ENCODE measurements at places on chromosomes 7 and 10.
A peak's percentile ranks its signal among the peaks of the same experiment; 100 is the strongest.

GRCh38 chr7:1925973-1926907, 256.2 kb downstream of the ELFN1 start:
- DNase-seq: peak; percentile 37

DNA sequence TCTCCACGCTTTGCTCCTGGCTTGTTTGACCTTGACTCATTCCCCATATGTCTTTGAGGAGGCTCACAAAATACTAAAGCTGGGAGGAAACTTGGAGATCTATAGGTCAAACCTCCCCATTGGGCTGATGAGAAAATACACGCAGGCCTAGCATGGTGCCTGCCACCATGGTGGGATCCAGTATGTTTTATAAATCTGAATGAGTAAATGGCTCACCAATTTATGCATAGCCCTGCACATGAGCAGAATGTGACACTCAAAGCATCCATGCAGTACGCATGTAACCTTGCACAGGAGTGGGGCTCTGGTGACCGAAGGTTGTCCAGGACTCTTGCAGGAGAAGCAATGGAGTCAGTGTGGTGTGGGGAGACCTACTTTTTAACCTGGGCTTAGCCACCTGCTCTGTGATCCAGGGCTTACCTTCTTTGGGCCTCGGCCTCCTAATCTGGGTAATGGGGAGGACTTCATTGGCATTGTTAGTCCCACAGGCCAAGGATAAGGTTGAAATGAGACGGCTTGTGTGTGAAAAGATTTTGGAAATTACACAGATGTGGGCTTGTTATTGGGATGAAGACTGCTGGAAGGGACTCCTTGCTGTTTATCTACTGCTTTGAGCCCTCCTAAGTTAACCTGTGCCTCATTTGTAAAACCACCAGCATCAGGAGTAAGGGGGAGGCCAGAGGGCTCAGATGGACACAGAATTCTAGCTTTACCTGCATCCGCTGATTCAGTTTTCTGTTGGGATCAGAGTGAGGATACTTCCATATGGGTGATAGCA, 58.4 kb downstream of the ADCYAP1R1 start:
- DNase-seq: no peak

GRCh38 chr10:70355051-70356021, 27.1 kb downstream of the LRRC20 start:
- DNase-seq: peak; percentile 40

- no peak for DNase-seq
Measured at GRCh38 chr10:120369856-120370276, 87.2 kb upstream of the PLPP4 start.

DNA sequence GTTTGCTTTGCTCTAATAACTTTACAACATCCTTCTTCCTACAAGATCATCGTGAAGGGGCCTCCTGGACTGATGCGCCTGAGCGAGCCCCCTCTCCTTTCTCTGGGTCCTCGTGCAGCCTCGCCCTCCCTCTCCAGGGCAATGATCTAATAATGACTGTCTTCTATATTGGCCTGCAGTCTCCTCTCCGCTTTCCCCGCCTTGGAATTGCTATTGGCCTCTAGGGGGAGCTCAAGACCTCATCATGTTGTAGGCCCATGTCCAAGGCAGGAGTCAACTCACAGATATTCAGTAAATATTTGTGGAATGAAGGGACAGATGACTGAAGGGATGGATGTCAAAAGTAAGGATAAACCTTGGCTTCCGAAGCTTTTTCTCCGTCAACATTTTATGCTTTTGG, 1180.3 kb downstream of the TYW1 start:
- peak; percentile 19 for DNase-seq

DNA sequence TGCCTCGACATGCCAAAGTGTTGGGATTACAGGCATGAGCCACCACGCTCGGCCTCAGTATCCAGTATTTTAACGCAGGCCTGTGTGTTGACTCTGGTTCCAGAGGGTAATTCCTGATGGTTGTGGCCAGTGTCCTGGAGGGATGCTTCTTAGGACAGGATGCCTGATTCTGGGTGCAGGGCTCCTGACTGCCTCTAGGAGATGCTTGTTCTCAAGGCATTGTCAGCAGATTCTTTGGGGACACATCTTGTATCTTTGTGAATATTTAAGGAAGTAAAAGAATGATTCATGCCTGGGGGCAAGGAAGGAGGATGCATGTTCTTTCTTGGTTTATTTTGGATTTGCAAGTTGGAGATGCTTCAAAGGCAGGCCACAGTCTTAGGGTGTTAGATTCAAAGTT, 2.2 kb downstream of the ZDHHC4 start:
- DNase-seq: no peak

GRCh38 chr7:110001254-110001938, 1089.5 kb upstream of the LRRN3 start:
- no peak for DNase-seq

DNA sequence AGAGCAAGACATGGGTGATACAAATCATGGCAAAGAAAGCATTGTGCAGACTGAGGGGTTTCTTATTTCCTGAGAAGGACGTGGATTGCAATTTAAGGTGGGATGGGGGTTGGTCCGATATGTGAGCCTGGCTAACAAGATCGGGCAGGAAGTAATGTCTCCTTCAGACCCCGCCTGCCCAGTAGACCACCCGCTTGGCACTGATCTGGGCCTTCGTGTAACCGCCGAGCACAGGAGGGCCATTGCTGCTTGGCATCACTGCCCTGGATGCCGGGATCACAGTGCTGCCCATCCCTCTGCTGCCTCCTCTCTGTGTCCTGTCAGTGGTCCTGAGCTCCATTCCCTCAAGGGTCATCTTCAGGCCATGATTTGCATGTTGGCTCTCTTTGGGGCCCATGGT, 214.6 kb upstream of the ZNF32 start:
- no peak for DNase-seq

GRCh38 chr10:61543831-61544230, 90.7 kb upstream of the TMEM26 start:
- no peak for DNase-seq

DNA sequence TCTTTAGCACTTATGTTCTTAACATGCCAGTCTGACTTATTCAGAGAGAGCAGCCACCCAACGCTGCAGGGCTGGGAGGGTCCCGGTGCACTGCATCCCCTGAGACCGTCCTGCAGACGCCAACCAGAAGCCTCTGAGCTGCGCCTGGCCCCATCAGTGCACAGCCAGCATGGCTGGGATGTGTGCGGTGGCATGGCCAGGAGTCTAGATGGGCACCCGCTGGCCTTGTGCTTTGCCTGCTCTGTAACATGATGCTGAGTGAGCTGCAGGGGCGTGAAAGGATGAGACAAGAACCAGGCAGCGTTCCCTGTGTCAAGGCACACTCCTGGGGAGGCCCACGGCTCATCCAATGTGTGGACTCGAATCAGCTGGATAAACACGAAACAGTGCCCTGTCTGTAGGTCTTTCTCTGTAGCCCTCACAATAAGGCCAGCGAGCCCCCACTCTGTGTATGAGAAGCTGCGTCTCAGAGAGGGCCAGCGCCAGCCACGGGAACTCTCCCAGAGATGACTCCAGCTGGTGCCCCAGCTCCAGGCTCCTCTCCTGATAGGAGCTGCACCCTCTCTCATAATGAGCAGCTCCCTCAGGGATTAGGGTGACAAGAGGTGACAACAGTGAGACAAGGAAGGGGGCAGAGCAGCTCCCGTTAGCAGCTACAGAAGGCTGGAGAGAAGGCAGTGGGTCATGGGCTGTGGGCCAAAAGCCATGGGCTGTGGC, 96.8 kb downstream of the TNS3 start:
- DNase-seq: no peak

DNA sequence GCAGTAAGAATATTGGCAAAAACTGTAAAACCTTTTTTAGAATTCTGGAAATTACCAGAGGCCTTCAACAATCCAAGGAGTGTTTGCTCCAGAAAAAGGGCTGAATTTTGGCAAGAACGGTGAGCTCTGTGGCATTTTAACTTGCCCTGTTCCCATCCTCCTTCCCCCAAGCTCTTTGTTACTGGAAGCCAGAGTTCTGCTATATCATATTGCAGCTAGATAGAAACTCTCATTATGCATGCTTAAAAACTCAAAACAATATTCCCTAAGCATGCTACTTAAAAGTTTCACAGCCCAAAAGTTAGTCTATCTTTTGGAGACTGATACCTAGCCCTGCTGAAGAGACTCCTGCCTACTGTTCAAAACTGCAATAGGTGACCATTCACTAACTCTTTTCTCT, 70.6 kb upstream of the GPR37 start:
- DNase-seq: no peak

DNA sequence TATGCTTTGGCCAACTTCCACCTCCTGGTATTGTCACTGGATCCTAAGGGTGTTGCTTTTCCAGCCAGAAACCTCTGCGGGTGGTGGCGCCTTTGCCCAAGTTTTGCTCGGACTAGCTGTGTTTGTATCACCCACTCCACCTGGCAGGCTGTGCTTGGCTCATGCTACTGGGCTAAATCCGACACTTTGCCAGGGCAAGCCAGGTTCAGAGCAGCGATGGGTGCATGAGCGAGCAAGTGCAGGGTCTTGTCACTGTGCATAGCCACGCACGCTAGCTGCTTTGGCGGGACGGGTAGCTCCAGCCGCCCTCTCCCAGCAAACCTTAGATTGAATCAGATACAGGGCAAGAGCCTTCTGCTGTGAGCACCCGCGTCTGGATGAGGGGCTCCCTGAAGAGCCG, 737.5 kb downstream of the PCDH15 start:
- no peak for DNase-seq

DNA sequence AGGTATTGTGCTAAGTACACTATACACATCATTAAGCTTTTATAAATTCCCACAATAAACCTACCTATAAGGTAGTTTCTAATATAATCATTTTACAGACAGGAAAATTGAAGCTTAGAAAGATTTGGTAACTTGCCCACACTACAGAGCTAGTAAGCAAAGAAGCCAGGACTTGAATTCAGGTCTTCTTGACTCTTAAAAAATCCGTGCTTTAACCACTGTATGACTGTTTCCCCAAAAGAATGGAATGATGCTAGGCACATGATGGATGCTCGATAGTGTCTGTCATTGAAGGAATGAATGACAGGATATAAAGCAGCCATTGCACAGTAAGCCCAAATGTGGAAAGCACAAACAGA, 26.6 kb downstream of the ZNF800 start:
- no peak for DNase-seq

DNA sequence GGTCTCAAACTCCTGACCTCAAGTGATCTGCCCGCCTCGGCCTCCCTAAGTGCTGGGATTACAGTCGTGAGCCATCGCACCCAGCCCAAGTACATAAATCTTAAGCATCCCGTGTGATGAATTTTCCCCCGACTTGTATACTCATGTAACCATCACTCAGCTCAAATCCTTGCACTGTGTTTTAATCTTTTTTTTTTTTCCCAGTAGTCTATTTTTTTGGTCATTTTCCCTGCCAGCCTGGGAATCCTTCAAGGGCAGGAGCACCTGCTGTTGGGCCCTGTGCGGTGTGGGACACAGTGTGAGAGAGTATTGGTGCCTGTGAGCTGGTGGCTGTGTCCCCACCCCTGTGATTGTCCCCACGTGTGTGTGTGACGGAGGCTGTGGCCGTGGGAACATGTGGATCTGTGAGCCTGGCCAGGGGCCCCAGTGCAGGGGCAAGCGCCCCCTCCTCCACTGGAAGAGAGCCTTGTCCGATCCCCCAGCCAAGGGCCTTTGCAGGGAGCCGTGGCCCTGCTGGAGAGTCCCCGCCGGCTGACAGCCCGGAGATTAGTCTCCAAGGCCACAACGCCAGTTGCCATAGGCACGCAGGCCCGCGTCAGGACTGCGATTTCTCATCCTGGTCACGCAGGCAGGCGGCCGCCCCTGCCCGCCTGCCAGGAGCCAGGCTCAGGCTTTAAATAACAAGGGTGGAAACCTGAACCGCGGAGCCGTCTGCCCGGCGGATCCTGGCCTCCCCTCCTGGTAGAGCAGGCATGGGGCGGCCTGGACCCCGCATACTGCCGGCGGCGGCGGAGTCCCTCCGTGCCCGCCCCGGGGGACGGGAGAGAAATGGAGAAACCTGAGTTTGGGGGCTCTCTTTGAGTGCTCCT, 26.5 kb downstream of the GTF2IRD1 start:
- DNase-seq: no peak

GRCh38 chr10:123038782-123039631, 30.2 kb downstream of the ACADSB start:
- no peak for DNase-seq

DNA sequence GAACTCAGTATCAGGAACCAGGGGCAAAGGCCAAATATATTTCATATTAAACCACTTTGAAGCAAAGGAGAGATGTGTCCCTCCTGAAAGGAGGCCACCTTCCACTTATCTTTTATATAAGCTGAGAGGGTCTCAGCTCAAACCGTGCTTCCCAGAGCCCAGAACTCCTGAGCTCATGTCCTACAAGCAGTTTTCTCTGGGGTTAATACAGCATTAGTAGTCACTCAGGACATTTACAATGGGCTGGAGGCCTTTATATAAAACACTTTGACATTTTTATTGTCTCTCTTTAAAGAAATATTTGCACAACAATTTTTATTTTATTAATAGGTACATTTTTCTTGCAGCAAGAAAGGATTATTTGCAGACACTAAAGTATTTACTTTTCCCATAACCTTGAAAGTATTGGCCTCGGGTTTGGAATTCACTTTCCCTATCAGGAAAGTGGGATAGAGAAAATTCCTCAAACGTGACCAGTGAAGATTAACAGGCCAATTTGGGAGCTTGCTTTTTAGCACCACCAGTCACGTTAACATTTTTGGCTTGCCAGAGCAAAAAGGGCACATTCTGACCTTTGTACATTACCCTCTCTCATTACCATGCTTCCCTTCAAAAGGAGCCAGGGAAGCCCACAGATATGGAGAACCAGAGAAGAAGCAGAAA, 464.9 kb upstream of the NRP1 start:
- DNase-seq: no peak

DNA sequence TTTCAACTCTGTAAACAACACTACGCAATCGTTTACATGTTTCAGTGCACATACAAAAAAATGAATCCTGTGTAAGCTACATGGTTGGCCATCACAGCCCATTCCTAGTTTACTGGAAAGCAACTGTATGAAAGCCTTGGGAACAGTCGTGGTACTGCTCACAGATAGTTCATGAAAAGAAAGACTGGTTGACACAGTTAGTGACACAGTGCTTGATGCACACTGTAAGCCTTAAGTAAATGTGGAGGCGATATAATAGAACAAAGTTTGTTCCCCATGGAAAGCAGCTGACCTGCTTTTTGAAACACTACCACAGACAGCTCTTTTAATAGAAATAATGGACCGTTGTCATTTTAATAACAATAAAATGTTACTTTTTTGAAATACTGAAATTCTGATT, 5.1 kb downstream of the CACNA2D1 start:
- DNase-seq: no peak

DNA sequence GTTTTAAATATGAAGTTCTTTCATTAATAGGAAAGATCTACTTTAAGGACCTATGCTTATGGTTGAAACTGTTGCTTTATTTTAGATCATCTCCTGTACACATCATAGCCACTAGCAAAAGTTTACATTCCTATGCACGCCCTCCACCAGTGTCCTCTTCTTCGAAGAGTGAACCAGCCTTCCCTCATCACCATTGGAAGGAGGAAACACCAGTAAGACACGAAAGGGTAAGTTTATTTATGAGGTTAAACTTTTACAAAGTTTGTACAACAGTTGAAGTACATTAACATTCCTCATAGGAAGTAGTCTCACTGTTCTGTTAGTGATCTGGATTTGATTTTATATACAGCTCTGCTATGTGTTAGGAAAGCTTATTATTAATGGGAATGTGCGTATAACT, 16.9 kb downstream of the HBP1 start:
- DNase-seq: no peak

DNA sequence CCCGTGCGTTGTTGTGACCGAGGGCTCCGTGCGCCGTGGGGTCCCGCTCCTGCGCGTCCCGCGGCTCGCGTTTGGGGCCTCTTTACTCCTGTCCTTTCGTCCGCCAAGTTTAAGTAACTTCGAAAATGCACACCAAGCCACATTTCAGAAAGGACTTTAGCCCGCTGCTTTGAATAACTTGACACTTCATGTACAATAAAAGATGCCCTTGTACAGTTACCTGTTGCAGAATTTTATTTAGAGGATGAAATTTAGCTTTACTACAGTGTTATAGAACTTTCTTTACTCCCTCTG, 459 bp downstream of the SUGCT start:
- DNase-seq: no peak
